ENCODE measurements at places on chromosomes 12 and 14.

DNA sequence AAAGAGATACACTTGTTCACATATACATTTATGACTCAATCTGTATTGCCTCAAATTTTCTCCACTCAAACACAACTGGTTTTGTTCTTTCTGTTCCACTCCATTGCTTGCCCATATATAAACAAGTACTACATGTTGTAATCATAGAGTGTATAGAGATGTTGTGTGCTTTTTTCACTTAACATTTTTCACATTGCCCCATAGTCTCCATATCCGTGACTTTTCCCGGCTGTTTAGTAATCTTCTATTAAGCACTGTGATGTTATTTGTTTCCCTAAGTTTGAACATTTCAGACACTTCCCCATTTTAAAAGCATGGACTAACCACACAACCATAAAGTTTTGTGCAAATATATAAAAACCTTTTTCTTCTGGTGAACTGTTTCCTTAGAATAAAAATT, 45.5 kb upstream of the PTPRR start:
- no peak for DNase-seq
- no peak overlapping the region for H3K4me3 ChIP-seq
- H3K4me1 ChIP-seq: no peaks in the 10 kb centered on the region
- no peak overlapping the region for H3K27ac ChIP-seq

DNA sequence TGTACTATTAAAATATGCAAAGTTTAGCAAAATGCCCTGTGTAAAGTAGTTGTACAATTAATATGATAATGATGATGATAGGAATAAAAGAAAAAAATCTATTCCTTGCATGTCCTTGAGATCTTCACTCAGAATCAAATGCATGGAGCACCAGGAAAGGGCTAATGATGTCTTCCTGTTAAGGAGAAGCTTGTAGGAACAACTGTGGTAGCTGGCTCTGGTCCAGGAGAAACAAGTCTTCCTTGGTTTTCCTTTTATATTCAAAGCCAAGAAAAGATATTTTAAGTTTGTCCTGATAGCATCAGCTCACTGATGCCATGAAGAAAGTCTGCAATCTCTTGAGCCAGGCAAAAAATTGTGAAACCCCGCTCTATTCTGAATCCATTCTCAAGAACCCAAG, 138.9 kb downstream of the PIK3C2G start:
- no peak overlapping the region for H3K4me3 ChIP-seq
- DNase-seq: no peak
- H3K27me3 ChIP-seq: no peaks in the 10 kb centered on the region
- H3K27ac ChIP-seq: no peak overlapping the region
- no peaks in the 10 kb centered on the region for H3K4me1 ChIP-seq

DNA sequence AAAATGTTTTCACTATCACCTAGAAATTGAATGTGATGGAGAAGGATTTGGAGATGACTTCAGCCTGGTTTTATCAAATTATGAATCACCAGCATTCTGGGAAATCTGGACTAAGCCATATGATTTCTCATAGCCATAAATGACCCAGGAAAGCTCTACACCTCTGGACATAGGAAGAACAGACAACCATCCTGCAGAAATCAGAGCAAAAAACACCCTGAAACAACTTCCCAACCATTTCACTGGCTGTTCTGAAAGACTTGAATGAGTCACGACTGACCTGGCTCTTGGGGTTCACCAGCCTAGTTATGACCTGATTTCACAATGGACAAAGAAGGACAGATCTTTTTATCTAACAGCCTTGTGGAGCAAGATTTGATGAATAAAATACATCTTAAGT, 123.8 kb downstream of the KCNH5 start:
- H3K27ac ChIP-seq: no peak overlapping the region
- H3K27me3 ChIP-seq: no peaks in the 10 kb centered on the region
- DNase-seq: no peak
- no peak overlapping the region for H3K4me3 ChIP-seq

GRCh38 chr14:104387022-104388010, 192.2 kb upstream of the C14orf180 start:
- no peak overlapping the region for H3K27ac ChIP-seq
- DNase-seq: no peak
- H3K4me3 ChIP-seq: no peak overlapping the region
- H3K27me3 ChIP-seq: peaks cover 100% of the 10 kb centered on the region
- no peaks in the 10 kb centered on the region for H3K4me1 ChIP-seq

Data from PC-9 (cell line).